ENCODE measurements at places on chromosomes 7 and 10.

GRCh38 chr7:157702311-157703023 lies 365.7 kb downstream of the DNAJB6 start:
- no peak for DNase-seq

DNA sequence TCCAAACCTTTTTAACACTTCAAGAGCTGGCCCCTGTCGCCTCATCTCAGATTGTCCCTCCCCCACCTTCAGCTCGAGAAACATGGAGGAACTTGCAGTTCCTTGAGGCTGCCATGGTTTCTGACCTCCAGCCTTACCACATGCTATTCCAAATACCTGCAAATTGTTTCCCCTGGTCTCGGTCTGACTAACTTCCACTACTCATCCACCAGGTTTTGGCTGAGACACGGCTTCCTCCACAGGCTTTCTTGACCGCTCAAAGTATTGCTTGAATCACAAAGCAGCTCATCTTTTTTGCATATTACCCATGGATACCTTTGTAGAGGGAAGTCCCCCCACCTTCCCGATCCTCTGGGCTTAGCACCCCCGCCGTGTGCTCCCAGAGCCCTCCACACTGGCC lies 5.2 kb upstream of the SAMD8 start:
- no peak for DNase-seq

- DNase-seq, result no peak
These were observed 49.5 kb upstream of the SAMD8 start for GRCh38 chr10:75061709-75062505.

DNA sequence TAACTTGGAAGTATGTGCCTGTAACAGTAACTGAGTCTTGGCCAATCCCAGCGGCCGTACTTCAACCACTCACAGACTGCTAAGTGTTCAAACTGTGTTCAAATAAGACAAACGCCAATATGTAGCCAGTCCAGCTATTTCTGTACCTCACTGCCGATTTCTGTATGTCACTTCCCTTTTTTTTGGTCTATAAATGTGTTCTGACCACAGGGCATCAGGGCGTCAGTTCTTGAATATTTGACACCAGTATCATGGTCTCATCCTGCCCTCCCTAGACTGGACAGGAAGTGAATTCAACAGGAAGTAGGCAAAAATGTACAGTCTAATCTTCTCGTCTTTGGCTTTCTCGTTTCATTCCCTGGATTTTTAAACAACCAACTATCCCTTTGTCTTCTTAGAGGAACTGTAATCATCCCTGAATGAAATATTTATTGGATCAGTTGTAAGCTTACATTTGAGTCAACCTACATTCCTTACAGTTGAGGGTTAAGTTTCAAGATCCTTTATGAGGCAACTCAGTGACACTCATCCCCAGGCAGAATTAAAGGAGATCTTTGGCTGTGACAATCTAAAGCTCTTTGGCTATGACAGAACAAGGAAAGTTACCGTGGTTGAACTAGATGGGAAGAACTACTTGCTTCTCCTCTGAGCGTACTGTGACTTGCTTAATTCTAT lies 232.7 kb downstream of the NSUN6 start:
- DNase-seq, result no peak

- no peak for DNase-seq
These were observed 12.8 kb upstream of the FFAR4 start for GRCh38 chr10:93553482-93554315.

GRCh38 chr10:100576282-100576635 lies 40.5 kb downstream of the HIF1AN start:
- no peak for DNase-seq

GRCh38 chr7:138324941-138325340 lies 135.1 kb upstream of the TRIM24 start:
- no peak for DNase-seq
